Activated gamma-delta T cell treated with Interleukin-2 at 50 U/mL for 16 hours (primary cell): ENCODE measurements at places on chromosomes 16 and 17.

GRCh38 chr16:48164907-48165715 is 9.3 kb upstream of the ABCC12 start:
- DNase-seq, result peak; percentile 58

DNA sequence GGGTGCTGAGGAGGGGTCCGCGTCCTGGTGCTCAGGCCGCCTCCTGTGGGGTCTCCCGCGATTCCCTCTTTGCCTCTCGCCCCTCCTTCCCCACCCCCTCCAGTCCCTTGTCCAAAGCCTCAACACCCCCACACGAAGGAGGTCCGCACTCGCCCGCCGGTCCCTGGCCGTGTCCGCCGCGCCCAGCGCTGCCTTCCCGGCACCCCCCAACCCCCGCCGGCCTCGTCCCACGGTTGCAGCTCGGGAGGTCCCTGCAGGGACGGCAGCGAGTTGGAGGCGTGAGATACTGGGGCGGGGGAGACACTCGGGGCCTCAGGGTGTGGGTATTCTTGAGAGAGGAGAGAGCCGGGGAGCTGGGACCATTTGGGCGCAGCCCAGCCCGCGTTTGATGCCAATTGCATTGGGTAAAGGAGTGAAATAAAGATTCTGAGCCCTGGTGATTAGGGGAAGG is 468 bp downstream of the FLYWCH2 start:
- no peak for DNase-seq

GRCh38 chr16:15757077-15757386 is 99.8 kb downstream of the MYH11 start:
- no peak for DNase-seq

DNA sequence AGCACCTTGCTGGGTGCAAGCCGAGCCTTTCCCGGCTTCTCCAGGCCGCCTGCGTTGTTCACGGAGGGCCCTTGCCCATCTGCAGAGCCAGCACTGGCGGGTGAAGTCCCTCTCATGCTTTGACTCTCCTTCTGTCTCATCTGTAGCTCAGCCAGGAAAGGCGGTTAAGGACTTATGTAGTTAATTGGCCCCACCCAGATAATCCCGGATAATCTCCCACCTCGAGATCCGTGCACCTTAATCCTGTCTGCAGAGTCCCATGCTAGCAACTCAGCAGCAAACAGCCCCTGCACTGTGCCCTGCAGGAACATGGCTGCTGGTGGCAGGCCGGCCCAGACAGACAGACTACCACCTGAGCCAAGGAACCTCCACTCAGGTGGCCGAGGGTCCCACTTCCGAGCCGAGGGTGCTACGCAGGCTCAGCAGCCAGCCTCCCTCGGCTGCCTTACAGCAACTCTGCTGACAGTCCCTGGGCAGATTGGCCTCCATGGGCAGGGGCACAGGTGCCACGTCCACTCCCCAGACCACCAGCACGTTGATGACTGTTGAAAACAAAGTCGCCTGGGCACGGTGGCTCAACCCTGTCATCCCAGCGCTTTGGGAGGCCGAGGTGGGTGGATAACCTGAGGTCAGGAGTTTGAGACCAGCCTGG is 16.9 kb downstream of the RAB40C start:
- DNase-seq, result no peak

- no peak for DNase-seq
These were observed 90.2 kb downstream of the SMG6 start for GRCh38 chr17:2213291-2213960.

DNA sequence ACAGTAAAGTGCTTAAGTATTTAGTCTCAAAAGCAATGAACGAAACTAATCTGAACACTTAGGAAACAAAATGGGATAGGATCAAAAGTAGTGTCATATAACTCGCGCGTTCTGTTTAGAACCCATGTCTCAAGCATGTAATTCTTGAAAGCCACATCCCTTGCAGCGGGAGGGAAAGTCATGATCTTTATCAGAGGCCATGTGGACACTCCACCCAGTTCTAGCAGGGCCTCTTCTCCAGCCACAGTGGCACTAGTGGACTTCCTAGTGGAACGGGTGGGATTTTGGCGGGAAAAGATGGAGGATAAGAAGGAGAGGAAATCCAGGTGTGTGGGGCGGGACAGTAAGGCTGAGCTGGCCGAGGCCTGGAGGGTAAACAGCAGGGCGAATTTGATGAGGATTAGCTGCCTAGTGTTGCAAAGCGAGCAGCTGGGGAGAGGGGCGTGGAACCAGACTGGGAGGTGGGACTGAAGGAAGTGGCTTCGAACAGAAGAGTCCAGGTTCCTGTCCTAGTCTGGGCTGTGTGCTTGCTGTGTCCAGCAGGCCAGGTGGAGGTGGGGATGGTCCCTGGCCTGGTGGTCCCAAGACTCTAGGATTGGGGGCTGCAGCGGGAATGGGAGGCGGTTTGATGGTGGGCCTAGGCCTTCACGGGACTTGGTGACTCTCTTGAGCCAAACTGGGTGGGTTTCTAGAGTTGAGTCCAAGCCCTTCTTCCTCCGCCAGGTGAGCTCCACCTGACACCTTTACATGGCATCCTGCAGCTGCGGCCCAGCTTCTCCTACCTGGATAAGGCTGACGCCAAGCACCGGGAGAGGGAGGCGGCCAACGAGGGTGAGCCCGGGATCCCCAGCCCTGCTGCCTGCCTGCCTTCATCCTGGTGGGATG is 15.9 kb downstream of the POLR3E start:
- no peak for DNase-seq

GRCh38 chr17:35893751-35894150 is 13.6 kb upstream of the CCL5 start:
- no peak for DNase-seq

GRCh38 chr17:5719976-5720375 is 135.7 kb upstream of the NLRP1 start:
- no peak for DNase-seq

DNA sequence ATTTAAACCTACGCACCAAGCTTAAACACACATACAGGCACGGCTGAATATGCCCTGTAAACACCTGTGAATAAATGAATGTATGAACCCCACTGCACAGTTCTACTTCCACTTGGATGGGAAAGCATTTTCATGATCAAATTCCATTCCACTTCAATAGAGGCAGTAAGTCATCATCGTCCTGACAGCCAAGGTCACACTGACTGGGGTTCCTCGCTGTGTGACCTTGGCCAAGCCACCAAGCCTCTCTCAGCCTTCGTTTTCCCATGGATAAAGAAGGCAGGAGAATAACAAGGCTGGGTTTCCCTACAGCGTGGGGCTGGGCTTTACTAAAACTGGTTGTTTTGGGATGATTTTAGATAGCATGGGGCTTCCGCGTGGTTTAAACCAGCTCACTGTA is 82.8 kb downstream of the TBC1D16 start:
- DNase-seq, result no peak

DNA sequence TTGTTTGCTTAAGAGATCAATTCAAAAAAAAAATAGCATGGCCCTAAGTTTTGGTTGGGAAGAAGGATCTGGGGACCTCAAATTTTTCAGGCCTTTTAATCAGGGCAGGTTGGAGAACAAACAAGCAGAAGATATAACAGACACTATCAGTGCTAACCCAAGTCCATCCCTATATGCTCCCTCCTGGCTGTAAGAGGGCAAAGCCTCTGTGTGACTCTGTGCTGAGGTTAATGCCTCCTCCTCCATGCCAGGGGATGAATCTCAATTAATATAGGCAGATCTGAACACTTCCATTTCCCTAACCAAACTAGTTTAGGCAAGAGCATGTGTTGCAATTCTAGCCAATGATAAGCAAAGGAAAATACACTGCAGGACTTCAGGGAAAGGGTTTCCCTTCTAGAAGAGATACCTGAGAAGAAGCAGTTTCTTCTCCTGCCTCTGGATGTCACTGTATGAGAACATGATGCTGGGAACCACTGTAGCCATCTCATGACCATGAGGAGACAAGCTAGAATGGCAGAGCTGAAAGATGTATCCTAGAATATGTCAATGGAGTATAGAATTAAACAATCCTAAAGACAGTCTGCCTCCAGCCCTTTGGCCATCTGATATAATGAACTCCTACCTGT is 76.0 kb downstream of the CHD9NB start:
- DNase-seq, result no peak

GRCh38 chr16:5982979-5983378 is 885.4 kb upstream of the EEF2KMT start:
- DNase-seq, result no peak

DNA sequence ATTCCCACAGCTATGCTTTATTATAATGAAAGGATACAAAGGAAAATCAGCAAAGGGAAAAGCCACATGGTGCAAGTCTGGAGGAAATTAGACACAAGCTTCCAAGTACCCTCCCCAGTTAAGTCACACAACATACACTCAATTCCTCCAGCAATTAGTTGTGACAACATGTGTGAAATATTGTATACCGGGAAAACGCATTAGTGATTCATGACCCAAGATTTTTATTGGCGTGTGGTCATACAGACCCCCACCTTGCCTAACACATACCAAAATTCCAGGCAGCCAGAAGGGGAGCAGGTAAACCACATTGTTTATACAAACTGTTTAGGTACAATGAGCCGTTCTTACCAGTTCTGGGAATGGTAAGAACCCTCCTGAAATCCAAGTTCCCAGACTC is 160.6 kb downstream of the CYB561 start:
- DNase-seq, result no peak

DNA sequence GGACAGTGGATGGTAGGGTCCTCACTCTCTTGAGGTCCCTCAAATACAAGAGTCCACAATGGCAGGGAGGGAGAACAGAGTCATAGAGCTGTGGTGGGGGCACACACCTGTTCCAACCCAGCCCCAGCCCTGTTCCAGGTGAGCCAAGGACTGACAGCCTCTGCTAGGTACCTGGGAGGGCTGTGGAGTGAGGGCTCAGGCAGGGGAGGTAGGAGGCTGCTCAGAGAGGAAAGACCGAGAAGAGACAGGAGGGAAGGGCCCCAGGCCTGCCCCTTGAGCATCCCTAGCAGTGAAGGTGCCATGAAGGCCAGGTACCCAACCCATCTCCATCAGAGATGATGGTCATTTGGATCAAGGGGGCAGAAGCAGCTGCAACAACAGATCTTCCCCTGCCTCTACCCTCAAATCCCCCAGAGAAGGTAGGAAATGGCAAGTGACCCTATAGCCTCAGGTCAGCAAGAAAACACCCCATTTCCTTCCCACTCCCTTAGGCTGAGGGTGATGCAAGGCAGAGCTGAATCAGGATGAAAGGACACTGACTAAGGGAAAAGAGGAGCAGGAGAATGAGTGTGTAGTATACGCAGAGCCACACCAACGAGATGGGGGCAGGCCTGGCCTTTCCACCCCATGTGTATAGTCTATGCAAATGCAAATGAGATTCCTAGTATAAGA is 28.6 kb downstream of the CD300LG start:
- no peak for DNase-seq

DNA sequence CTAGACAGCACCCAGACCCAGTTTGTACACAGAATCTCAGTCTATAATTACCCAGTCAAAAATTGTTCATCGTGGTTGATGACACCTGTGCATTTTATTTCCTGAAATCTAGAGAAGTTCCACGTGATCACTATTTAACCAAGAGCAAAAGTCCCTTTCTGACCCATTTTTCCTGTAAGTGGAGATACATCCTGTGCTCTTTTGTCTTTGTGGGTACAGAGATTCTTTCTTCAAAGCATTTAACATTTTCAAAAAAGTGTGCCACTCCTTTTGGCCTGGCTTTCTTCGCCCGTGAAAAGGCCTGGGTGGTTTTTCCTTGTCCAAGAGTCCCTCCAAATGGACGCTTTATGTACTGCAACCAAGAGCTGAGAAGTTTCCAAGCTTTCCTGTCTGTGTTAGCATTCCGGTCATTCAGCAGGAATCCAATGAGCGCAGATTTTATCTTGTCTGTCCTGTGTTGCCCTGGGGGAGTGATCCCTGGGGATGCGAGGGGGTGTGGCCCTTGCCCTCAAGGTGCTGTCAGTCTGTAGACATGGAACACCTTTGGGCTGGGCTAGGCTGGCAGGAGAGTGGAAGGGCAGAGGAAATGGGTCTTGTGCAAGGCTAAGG is 161.1 kb upstream of the CACNG5 start:
- DNase-seq, result peak; percentile 30

- DNase-seq, result no peak
These were observed 9.0 kb upstream of the CDIPT start for GRCh38 chr16:29871822-29872546.

- DNase-seq, result no peak
These were observed 983.9 kb upstream of the EEF2KMT start for GRCh38 chr16:6081320-6081976.

DNA sequence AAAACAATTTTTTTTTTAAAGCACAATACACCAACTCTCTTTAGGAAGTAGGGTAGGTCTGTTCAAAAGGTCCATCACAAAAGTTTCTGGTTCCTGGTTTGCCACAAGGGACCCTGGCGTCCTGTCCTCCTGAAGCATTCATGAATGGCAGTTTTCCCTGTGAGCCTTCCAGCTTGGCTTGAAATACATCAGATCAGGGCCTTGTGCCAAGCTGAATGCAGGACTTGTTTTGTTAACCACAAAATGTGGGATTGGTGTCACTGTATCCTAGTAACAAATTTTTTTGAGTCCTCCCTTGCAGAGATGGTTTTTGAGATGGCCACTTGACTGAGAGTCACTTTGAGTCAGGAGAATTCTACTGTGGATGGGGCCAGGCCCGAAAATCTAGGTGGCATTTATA is 3.9 kb downstream of the GNAO1 start:
- DNase-seq, result no peak

DNA sequence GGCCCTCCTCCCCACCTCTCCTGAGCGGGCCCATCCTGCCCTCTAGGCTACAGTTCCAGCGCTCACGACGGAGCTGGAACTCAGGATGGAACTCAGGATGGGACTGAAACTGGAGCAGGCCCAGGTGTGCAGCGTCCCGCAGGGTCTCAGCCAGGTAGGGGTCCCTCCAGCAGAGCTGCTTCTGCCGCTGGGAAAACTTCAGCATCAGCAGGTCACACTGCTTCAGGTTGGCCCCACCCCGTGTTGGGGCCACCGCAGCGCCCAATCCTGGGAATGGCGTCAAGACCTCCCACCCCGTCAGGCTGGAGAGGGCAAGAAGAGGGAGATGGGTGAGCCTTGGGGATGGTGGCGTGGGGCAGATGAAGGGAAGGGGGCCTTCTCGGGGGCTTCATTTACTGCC is 62.6 kb upstream of the TMEM97 start:
- DNase-seq, result no peak

GRCh38 chr17:491086-492021 is 138.7 kb upstream of the RPH3AL start:
- DNase-seq, result peak; percentile 10

DNA sequence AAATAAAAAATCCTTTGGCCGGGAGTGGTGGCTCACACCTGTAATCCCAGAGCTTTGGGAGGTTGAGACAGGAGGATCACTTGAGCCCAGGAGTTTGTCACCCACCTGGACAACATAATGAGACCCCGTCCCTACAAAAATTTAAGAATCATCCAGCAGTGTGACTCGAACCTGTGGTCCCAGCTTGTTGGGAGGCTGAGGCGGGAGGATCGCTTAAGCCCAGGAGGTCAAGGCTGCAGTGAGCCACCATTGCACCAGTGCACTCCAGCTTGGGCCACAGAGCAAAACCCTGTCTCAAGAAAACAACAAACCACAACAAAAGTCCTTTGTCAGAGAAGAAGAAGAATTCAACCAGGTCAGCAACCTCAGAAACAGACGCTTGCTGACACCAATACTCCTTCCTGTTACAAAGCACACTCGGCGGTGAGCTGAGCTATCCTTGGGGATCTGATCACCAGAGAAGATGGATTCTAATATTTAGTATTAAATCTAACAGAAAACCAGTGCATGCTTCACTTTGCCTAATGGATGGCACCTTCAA is 12.9 kb upstream of the PVALEF start:
- DNase-seq, result no peak
